ENCODE measurements at places on chromosomes 12 and 14.
A peak's percentile ranks its signal among the peaks of the same experiment; 100 is the strongest.

- no peak for DNase-seq
Measured at GRCh38 chr12:131528667-131529066, 182.2 kb upstream of the SFSWAP start.

DNA sequence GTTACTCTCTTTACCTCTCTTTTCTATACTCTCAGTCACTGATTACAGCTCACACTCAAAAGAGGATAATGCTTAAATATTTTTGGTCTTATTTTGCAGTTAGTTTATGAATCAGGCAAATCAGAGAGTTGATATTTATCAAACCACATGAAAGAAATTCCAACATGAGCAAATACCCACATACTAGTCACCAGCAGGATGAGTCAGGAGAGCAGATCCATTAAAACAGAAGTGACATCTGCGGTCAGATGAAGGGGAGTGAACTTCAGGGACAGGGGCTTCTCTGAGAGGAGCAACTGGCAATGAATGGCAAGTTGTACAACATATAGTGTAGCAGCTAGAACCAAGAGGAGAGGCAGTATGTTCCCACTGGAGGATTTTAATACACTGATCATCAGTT lies 258.7 kb downstream of the SYT10 start:
- no peak for DNase-seq

GRCh38 chr14:102805371-102805891 lies 28.2 kb downstream of the TRAF3 start:
- no peak for DNase-seq

DNA sequence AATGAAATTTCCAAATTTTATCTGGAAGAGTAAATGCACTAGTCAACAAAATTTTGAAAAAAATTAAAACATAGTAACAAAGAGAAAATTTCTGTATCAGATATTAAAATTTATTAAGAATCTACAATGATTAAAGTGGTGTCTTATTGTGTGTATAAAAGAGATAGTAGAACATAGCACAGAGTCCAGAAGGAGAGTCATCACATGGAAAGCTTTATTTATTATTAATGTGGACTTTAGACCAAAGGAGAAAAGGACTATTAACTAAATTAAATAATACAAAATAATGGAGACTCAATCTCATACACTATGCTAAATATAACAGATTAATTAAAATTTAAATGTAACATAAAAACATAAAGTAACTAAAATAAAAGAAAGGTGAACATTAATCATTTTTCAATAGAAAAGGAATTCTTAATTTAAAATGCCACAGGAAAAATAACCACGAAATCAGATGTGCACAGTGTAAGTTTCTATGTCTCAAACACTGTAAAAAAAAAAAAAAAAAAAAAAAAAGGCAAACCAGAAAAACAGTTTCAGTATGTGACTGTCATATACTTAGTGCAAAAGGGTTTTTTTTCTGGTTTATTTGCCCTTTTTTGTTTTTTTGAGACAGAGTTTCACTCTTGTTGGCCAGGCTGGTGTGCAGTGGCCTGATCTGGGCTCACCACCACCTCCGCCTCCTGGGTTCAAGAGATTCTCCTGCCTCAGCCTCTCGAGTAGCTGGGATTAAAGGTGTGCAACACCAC lies 95.4 kb downstream of the MYF5 start:
- no peak for DNase-seq

GRCh38 chr12:57530396-57531142 lies 7.9 kb downstream of the MBD6 start:
- DNase-seq: no peak

GRCh38 chr14:97109234-97109633 lies 312.1 kb downstream of the VRK1 start:
- no peak for DNase-seq

DNA sequence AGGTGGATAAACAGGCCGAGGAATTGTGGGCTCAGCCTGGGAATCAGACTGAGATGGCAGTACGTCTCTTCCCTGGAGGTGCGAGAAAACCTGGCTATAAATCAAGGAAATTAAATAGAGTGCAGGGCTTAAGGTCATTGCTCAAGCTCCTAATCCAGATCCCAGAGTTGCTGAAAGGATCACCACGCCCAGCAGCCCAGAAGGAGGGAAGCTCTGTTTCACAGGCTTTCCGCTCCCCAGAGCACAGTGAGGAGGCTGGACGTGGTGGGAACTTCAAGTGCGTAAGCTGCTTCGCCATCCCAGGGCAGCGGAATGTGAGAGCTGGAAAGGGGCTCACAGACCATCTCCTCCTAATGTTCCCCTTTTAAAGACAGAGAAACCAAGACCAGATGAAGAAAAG lies 651.6 kb upstream of the TBX3 start:
- DNase-seq: no peak

DNA sequence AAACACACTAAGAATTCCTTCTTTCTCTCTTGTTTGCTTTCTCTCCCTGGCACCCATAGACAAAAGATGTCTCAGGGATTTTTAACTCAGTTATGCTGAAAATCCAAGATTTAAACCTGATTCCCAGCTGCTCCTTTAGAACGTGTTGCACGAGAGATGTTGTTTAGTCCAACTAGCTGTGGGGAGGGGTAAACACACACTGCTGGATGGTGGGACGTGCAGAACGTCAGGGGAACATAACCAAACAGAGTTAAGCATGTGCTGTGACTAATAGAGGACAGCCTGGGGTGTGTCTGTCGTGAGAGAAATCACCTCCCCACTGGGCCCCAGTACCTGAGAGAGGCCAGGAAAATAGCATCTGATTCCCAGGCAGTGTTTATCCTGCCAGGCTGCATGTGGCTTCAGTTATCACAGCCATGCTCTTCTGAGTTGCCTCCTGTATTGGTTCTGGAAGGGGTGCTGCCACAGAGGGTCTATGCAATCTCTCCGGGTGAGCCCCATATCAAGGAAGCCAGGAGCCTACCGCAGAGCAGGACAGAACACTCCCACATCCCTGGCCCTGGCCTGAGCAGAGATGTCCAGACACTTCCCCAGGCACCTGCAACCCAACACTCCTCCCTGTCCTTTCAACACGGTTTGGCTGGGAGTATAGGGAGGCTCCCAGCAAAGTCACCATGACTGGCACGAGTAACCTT lies 112.7 kb upstream of the EGLN3 start:
- no peak for DNase-seq

DNA sequence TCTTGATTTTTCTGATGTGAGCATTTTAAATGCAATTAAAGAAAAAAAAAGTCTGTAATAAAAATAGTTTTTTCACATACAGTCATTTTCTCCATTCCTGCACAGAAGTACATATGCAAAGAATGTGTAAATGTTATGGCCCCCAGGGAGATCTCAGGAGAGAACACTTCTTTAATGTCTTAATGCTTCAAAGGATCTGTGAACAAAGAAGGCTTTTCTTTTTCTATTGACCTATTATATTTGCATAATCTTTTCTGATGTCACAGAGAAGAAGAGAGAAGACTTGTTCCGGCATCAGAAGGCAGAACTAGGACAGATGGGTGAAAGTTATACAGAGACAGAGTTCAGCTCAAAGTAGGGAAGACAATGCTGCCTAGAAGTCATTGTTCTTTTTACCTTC lies 413.5 kb upstream of the STXBP6 start:
- no peak for DNase-seq

GRCh38 chr14:22721213-22721612 lies 45.3 kb upstream of the OXA1L start:
- DNase-seq: no peak

- DNase-seq: no peak
Measured at GRCh38 chr12:109291521-109292341, 17.4 kb downstream of the FOXN4 start.

DNA sequence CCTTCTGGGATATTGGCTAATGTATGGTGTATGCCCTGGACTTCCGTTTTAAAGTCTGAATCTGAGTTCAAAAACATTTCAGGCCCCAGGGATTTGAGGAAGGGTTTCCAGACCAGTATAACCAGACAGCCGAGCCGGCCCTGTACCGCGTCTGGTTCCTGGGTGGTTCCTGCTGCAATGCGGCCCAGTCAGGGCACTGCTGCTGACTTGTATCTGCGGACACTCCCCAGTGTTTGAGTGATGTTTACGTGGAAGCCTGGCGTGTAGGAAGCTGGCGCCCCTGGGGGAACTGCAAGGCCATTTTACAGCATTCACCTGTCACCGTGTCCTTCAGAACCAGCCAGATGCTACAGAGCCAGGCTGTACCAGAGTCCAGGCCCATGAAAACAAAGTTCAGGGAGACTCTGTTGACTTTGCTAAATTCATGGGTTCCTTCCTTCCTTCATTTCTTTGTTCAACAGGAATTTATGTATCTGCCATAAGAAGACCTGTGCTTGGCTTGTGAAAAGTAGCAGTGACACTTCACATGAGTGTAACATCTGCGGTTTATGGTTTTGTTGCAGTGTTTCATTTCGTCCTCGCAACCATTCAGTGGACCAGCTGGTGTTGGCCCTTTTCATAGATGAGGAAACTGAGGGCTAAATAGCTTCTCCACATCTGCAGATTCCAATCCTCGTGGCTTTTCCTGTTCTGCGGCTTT lies 16.8 kb downstream of the EML1 start:
- no peak for DNase-seq

DNA sequence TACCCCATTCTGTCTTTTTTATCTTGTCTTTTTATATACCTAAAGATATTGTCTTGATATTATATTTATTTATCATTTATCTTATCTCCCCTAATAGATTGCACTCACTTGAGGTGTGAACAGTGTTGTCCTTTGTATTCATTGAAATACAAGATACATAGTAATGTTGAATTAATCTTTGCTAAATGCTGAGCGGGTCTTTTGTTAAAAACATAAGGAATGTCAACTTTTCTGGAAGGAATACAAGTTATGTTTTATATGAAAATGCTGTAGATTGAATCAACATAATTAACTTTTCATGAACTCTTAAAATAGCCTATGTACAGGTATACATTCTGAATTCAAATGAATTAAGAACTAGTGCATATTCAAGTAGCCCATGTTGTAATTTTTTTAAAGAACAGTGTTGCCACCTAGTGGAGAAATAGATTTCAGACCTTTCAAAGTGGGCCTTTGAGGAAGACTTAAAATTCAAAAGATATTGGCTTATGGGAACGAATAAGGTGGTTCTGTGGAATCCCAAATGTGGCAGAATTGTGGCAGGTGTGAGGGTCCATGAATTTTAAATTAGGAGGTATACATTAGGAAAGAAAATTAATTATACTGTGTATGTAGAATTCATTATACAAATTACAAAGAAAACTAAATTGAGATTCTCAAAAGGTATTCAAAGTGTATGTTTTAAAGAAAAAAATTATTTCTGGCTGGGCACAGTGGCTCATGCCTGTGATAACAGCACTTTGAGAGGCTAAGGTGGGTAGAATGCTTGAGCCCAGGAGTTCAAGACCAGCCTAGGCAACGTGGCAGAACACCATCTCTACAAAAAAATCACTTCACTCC lies 19.1 kb downstream of the BBOF1 start:
- DNase-seq: peak; percentile 23

DNA sequence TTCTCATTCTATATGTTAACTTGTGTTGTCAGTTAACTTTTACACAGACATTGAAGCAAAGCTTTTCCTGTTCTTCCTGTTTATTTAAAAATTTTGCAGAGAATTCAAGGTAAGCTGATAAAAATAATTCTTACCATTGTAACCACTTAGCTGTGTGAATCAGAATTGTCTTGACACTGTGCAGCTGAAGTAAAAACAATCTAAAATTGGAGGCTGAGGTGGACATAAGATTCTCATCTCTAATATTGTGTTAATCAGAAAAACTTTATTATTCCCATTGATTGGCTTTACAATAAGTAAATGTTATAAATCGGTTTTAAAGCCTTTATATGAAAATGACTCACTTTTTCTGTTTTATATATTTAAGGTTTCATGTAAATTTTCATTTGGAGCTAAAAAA lies 240.3 kb upstream of the PLEKHG7 start:
- no peak for DNase-seq

All from T-cell (primary cell).